Stimulated activated CD4-positive, alpha-beta T cell treated with anti-CD3 and anti-CD28 coated beads, Interleukin-1b, Interleukin-23, amount 100 ng/mL, for 1 hour (primary cell): ENCODE measurements at places on chromosomes 6 and 20.

DNA sequence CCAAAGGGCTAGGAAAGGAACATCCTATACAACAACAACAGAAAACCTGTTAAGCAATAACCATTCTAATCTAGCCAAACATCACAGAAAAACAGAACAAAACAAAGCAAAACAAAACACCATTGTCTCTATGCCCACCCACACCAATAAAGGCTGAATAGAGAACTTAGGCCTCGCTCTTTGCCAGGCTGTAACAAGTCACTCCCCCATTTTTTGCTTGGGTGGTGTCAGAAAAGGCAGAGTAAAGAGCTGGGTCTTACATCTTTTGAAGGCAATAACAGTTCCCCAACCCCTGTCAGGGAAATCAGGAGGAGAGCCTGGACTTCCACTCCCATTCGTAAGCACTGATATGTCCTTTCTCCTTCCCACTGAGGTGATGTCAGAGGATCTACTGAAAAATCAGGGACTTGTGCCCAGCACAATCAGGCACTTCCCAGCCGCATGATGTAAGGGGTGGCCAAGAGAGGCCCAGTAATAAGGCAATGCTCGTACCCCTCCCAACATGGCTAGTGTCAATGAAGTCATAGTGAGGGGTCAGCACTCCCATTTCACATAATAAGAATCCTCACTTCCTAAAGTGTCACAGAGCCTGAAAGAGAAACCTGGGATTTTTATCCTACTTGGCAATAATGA is 31.0 kb downstream of the THEMIS start:
- DNase-seq = no peak

GRCh38 chr20:36818861-36819260 is 45.3 kb upstream of the DSN1 start:
- DNase-seq = no peak

DNA sequence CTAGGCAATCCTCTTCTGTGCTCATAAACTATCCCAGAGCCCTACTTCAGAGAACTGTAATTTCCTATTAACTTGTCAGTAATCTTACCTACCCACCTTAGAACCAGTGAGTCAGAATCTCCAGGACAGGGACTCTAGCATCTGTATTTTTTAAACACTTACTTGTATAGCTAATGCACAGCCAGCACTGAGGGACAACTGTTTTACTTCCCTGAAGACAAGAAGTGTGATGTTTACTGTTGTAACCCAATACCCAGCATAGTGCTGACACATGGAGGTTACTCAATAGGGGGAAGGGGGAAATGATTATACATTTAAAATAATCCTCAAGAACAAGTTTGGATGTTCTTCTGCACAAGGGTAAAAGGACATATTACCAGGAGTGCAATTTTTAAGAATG is 130.8 kb downstream of the BTBD9 start:
- DNase-seq = no peak

DNA sequence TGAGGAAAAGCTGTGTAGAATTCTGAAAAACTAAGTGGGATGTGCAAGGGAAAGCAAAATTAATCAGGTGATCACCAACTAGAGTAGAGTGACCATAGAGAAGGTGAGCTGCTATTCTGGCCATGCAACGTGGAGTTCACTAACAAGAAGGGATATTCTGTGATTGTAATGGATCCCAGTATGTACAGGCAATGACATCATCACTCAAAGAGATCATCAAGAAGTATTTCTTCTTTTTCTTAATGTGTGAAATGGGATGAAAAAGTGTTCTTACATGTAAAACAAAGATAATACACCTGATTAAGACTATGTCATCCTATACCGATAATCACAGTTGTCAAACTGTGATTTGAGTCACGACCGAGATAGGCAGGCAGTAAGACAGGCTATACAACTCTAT is 101.2 kb downstream of the SMPDL3A start:
- no peak for DNase-seq

DNA sequence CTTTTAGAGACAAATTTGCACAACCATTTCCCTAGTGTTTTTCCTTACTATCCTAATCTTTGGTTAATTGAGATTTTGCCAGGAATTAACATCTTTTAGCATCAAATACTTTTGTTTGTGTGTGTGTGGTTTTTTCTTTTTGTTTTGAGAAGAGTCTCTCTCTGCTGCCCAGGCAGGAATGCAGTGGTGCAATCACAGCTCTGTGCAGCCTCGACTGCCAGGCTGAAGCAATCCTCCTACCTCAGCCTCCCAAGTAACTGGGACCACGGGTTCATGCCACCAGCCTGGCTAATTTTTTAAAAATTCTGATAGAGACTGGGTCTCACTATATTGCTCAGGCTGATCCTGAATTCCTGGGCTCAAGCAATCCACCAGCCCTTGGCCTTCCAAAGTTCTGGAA is 28.5 kb downstream of the BAK1 start:
- DNase-seq = no peak

- no peak for DNase-seq
Observed at GRCh38 chr20:35432430-35432735, 5.6 kb downstream of the GDF5 start.

GRCh38 chr20:47957135-47957534 is 171.9 kb upstream of the SULF2 start:
- no peak for DNase-seq

DNA sequence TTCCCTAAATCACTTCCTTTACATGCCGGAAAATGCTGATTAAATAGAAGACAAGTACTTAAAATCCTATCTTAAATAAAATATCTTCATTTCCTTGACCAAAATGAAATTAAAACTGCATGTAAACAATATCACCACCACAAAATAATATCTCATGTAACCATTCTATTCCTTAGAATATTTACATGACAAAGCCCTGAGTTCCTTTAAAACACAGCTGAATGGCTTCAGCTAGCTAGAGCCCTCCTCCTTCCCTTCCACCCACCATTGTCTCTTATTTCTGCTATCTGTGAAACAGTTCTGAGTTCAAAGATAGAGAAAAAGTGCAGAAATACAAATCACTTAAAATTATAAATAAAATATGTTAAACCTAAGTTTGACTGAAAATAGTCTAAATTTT is 103.1 kb downstream of the HIVEP2 start:
- DNase-seq = no peak

DNA sequence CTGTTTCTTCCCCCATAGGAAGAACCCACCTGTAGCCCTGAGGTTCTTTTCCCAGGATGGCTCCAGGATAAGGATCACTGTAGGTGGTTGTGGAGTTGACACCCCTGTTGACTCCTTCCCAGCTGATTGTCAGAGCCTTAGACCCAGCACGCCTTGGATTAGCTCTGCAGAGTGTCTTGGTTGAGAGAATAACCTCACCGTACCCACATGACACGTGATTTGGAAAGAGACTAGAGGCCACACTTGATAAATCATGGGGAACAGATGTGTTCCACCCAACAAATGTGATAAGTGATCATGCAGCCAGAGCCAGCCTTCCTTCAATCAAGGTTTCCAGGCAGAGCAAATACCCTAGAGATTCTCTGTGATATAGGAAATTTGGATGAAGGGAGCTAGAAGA is 12.2 kb downstream of the BTN3A1 start:
- DNase-seq = no peak

GRCh38 chr6:127385668-127386430 is 42.4 kb upstream of the ECHDC1 start:
- no peak for DNase-seq

DNA sequence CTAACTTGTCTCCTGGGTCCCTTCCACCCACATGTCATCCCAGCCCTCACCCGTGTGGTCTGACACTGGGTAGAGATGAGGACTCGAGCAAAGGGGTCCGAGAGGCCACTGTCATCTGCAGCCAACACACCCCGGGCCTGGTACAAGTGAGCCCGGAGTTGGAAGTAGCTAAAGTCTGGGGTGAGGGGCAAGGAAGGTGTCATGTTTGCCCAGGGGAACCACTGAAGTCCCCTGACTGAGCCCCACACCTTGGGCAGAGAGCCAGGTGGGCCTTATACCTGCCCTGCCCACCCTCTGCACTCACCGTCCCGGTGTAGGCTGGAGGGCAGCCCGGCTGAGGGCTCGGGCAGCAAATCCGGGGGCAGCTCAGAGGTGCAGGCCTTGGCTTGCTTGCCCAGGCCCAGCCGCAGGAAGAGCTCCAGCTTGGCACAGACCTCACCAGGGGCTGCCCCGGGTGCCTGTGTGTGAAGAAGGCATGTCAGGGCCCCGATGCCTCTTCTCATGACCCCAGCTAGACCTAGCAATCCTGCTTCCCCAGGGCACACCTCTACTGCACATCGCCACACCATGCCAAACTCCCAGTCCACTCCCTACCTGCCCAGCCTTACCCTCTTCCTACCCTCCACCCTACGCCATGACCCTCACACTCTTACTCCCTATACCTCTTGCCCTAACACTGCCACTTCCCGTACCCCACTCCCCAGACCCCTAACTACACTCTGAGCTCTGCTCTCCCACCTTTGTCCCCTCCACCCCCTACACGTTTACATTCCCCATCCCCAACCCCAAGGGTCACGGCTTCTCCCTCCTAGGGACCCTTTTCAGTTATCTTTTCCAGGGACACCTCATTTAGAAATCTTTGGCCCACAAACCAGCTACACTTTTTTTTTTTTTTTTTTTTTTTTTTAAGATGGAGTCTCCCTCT is 31.7 kb upstream of the SPAG4 start:
- no peak for DNase-seq

DNA sequence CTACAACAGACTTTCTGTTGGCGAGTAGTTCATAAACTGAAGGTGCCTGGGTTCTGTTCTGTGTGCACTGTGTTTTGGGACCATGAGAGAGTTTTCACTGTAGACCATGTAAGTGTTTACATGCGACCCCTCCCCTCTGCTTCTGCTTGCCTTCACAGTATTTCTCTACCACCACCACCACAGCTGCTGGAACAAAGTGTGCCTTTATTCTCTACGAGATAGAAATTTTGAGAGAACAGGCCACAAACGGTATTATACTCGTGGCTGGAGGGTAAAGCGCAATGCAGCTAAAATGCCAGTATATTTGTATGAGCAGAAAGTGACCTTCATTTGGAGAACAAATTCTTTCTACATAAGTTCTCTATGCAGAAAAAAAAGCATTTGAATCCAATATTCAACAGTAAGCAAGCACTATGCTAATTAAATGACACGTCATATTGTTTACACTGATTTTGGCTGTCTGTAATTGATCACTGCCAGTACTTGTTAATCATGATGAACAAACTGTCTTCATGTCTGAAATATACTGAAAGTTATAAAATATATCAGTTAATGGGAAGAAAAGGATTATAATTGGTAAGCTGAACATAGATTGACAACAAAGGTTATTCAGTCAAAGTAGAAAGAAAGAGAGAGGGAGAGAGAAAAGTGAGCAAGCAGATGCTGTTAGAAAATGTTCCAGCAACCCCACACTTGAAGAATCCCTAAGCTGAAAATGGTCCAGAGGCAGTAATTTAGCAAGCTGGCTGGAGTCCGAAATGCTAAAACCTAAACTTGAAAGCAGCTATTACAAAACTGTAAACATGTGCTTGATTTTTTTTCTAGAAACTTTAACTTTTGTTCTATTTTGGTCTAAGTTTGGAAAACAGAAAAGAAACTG is 8.8 kb downstream of the CLDN20 start:
- no peak for DNase-seq

GRCh38 chr6:89022798-89023197 is 57.8 kb upstream of the PNRC1 start:
- DNase-seq = no peak
